ENCODE measurements at places on chromosomes 2 and 18.
A peak's percentile ranks its signal among the peaks of the same experiment; 100 is the strongest.

DNA sequence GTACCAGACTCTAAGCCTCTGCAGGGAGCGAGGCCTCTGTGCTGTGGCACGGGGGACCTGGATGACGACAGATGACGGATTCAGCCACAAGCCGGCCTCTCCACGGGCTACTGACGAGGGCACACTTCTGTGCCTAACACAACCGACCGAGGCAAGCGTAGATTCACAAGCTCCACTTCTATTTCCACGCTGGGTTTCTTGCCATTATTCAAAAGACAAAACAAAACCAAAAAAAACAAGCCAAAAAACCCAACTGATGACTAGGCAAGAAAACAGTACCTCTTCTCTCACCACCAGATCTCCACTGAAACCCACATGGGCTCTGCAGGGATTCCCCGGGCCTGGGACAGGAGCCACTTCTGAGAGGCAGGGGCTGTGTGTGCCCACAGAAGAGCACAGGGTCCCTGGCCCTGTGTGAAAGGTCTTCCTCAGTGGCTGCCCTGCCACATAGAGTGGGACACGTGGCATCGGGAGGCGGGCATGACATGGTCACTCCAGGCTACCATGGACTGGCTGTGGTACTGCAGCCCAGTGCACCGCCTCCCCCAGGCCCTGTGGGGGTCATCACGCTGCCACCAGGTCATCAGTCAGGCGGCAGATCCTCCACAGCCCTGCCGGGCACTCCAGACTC is 254.7 kb downstream of the HDAC4 start:
- DNase-seq: peak; percentile 75

- DNase-seq: peak; percentile 45
Measured at GRCh38 chr2:191635333-191636234, 42.4 kb upstream of the NABP1 start.

- no peak for DNase-seq
Measured at GRCh38 chr2:40654346-40654745, 202.5 kb upstream of the SLC8A1 start.

DNA sequence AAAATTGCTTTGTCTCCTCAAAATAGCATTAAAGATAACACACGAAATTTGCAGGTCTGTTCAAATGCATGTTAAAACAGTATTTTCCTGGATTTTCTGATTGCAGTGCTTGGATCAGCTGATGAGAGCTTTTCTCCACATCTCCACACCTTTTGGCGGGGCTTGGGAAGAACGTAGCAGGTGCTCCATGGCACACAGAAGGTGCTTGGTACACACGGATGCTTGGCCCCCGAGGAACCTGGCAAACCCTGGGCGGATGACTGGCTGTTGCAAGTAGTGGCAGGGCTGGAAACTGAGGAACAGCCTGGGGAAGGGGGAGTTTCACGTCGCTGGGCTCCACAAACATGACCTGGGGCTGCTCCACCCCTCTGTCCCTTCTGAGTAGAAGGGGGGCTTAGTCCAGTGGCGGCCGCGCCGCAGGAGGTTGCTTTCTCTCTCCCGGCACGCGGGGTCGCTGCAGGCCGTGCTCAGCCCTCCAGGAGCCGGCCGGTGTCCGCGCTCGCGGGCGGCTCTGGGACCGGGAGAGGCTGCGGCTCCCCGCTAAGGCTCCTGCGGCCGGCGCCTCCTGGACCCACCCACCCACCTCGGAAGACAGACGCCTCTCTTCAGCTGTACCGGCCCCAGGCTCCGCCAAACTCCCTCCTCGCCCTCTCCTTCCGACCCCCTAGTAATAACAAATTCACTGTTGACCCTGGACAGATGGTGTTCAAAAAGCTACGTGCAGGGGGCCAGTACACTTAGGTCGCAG is 69.3 kb downstream of the MARCO start:
- peak; percentile 31 for DNase-seq

GRCh38 chr2:98522854-98523253 is 78.2 kb downstream of the INPP4A start:
- no peak for DNase-seq

DNA sequence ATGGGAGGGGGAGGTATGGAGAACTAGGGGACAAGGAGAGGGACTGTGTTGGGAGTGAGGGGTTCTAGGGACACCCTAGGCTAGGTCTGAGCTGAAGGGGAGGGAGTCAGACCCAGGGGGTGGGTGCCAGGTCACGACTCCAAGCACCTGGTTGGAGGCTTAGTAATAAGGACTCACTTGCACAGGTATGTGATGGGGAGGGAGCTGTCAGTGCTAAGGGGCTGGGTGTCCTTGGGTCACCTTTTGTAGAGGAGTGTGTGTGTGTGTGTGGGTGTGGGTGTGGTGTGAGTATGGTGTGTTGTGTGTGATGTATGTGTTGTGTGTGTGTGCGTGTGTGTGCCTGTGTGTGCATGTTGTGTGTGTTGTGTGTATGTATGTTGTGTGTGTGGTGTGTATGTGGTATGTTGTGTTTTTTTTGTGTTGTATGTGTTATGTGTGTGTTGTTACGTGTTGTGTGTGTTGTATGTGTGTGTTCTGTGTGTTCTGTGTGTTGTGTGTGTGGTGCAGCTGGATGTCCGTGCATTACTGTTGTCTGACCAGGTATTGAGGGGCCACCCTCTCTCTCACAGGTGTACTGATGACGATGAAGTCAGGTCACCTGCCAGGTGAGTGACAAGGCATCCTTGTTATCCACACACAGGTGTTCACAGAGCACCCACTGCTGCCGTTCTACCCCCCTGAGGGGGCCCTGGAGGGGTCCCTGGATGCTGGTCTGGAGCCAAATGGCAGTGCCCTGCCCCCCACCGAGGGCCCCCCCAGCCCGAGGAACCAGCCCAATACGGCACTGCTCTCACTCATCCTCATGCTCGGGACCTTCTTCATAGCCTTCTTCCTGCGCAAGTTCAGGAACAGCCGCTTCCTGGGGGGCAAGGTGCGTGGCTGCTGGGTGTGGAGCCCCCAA is 9.8 kb downstream of the SLC4A3 start:
- no peak for DNase-seq

DNA sequence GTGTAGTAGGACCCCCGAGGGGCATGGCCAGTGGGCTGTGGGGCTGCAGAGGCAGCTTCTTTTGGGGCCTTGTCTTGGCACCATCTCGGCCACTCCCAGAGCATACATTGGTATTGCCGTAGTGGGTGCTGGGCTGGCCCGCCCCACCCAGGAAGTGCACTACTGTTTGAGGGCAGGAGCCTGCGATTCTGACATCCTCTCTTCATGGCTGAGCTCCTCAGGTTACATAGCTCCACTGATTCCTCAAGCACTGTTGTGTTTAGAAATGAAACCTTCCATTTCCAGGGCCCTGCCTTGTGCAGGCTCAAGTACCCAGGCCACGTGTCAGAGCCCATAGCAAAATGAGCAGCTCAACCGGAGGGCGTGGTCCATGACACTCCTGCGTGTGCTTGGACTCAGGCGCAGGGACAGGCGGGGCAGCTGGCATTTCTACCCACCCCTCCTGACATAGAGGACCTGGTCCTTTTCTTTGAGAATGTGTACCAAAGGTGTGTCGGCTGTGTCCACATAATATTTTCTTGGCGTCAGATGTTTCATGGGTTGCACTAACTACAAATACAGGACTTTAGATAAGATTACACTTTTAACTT is 67.9 kb downstream of the DGKD start:
- peak; percentile 89 for DNase-seq

DNA sequence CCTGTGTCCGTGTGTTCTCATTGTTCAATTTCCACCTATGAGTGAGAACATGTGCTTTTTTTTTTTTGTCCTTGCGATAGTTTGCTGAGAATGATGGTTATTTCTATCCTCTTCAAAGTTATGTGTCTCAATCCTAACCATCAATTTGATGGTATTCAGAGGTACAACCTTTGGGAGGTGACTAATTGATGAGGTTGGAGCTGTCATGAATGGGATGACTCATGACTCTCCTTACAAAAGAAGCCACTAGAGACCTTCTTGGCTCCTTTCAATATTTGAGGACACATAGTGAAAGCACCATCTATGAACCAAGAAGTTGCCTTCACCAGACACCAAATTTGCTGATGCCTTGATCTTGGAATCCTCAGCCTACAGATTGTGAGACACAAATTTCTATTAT is 677.1 kb upstream of the DDX18 start:
- no peak for DNase-seq

DNA sequence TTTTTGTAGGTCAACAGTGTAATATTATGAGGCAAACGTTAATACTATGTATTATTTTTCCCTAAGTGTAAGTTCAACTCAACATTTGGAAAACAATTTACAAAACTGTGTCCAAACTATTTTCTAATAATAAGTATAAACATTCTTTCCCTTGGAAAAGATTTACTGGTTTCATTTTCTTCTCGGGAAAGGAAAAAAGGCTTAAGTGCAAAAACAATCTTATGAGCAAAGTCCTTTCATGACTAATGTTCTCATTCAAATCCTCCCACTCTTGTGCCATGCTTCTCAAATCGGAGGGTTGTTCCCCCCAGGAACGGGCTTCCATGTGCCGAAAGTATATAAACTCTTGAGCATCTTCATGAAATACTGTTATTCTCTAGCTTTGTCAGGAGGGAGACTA is 19.8 kb upstream of the L3MBTL4 start:
- DNase-seq: no peak

DNA sequence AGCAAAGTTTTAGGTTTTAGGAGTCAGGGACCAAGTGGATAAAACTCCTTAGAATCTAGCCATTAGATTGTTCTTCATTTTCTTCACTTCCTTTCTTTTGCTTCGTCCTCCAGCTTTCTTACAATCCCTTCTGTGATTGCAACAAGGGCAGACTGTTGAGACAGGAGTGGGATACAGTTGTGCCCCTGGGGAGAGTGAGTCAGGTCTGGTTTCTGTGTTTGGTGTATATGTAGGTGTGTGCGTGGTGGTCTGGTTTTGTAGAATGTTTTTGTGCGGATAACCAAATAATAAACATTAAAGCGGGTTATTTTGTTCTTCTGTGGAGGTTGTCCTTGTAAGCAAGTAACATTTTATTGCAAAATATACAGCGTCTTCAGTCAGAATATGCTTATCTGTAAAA is 7.3 kb downstream of the INSIG2 start:
- no peak for DNase-seq

- no peak for DNase-seq
Measured at GRCh38 chr2:54726940-54727339, 3.5 kb downstream of the EML6 start.

GRCh38 chr2:23386339-23387220 is 1.6 kb downstream of the KLHL29 start:
- peak; percentile 43 for DNase-seq

DNA sequence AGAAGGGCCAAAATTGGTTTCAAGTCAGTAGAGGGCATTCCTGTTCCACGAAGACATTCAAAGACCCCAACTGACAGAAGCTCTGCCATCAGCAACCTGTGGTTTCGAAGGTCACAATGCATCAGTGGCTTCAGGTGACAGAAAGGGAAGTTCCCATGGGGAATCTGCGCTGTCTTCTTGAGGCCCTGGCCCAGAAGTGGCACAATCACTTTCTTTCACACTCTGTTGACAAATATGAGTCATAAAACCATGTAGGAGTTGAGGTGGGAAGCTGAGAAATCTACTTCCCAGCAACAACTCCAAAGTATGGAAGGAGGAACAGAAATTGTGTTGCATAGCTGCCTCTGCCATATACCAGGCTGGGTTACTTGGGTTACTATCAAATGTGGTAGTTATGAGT is 621.1 kb upstream of the FANCL start:
- DNase-seq: peak; percentile 51

All from GM12865 (cell line).